NCI-H524 treated with DMSO at 0.1 percent for 48 hours (cell line): ENCODE measurements at places on chromosomes 5 and 9.

GRCh38 chr5:219991-220390 is 1.9 kb downstream of the SDHA start:
- no peak for DNase-seq

DNA sequence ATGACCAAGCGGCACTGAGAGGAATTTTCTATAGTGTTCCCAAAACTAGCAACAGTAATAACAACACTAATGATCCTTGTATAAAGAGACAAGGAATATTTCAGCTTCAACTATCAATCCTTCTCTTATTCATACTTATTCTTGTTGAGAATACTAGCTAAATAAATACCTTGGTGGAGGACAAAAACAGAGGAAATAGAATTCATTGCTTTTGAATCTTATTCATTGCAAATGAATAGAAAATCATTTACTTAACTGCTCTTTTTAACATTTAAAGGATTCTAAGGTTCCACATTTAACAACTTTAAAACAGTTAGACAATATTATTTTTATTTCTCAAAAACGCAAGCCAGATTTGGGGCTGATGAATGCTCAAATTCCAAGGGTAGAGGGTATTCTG is 22.4 kb downstream of the SKIC3 start:
- no peak for DNase-seq

GRCh38 chr5:492314-492893 is 31.8 kb downstream of the SLC9A3 start:
- DNase-seq: no peak

DNA sequence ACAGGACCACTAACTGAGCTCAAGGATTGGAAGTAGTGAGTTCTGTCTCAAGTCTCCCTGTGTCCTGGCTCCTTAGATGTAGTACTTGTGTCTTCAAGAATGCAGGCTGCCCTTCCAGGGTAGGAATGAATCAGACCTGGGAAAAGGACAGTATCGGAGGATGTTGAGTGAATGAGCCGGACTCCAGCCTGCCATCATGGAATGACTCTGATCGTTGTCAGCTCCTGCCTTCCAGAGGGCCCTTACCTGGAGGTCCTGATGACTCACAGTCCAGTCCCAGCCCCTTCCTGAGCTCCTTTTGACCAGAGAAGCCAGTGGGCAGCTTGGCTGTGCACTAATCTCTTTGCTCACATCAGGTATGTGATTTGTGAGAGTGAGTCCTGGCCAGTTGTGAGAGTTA is 161.1 kb downstream of the TRPM6 start:
- no peak for DNase-seq

DNA sequence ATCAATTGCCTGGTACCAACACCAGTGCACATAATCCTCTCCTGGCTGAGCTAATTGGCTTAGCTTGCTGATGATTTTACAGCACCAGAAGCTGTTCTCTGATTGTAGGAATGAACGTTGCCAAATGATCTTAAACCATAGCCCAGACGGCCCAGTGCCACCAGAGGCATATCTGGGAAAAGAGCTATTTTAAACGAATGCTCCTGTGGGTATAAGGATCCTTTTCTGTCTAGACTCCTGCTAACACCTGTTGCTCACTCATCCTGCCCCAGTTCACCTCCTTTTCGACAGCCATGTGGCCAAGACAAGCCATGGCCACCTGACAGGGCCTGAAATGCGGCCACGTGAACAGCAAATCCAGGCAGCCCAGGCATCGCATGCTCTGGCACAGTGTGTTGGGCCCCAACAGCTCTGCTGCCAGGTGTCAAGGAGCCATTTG is 289.9 kb upstream of the SLC30A5 start:
- peak; percentile 17 for DNase-seq

- no peak for DNase-seq
These were observed 115.2 kb downstream of the TMC1 start for GRCh38 chr9:72636621-72637020.

- peak; percentile 56 for DNase-seq
These were observed at the start of gene NR2F1 for GRCh38 chr5:93582677-93583438. Gene NR2F1, plus strand, starts transcription at chr5:93583222. Its CDS starts 1,802 bp downstream, at chr5:93585024.

DNA sequence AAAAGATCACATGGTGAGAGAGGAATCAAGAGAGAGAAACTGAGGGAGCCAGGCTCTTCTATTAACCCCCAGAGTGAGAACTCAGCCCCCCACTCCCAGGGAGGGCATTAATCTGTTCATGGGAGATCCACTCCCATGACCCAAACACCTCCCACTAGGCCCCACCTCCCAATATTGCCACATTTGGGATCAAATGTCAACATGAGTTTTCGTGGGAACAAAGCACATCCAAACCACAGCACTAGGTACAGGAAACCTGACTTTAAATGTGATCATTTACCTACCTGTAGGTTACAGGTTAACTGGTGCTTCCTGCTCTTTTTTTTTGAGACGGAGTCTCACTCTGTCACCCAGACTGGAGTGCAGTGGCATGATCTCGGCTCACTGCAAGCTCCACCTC is 16.9 kb downstream of the NNT start:
- no peak for DNase-seq

GRCh38 chr9:114769624-114770023 is 36.2 kb downstream of the TNFSF15 start:
- DNase-seq: no peak

DNA sequence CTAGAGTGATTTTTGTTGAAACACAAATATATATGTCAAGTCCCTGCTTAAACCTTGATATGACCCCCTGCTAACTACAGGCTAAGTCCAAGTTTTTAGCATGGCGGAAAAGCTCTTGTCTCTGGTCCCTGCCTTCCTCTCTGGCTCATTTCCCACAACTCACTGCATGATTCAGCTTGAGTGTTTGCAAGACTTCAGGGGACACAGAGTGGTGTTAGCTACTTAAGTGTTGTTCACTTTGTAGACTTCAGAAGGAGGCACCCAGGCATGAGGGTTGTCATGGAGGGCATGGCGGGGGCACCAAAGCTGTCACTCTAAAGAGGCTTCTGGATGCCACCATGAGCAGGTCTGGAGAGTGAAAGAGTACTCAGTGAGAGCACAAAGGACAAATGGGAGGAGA is 362.4 kb upstream of the ACTBL2 start:
- no peak for DNase-seq

- no peak for DNase-seq
These were observed 79.4 kb downstream of the SLC1A3 start for GRCh38 chr5:36685631-36686288.

GRCh38 chr5:74420947-74421346 is 219.6 kb downstream of the ENC1 start:
- DNase-seq: no peak

DNA sequence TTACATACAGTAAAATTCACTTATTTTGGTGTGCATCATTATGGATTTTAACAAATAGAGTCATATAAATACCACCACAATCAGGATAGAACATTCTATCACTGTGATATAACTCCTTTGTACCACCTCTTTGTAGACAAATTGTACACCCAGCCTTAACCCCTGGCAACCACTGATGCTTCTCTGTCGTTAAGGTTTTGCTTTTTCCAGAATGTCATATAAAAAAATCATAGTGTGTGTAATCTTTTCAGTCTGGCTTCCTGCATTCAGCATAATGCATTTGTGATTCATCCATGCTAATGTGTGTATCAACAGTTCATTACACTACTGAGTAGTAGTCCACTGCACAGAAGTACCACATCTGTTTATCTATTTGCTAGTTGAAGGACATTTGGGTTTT is 81.2 kb downstream of the ARSB start:
- no peak for DNase-seq

GRCh38 chr9:89756891-89757537 is 152.2 kb downstream of the GADD45G start:
- no peak for DNase-seq

DNA sequence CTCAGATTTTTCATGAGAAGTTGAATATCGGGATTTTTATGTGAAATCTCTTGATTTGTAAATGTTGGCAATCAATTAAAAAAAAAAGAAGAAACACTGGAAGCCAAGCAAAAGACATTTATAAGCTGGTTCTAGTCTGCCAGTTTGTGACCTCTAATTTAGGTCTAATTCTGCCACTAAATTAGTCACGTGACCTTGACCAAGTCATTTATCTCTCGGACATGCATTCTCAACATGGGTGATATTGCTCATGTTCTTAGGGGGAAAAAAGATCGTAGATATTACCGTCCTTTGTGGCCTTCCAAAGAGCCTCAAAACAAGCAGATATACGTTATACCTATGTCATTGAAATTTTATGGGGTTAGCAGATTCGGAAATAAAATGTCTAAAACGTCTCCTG is 52.9 kb upstream of the PTPDC1 start:
- DNase-seq: no peak

DNA sequence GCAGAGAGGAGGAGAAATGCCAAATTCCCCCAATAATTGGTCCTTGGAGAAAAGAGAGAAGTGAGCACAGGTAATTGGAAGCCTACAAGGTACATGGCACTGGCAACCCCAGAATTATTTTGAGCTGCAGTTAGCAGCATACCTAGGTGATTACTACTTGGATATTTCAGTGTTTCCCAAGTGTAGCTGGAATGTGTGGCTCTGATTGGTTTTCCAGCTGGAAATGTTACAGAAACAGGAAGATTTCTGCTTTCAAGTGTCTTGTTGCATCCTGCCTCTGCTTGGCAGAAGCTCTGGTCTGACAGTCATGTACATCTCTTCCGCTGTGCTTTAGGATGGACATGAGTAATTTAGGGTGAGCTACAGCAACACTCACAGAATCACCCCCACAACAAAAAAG is 262.1 kb downstream of the ENC1 start:
- DNase-seq: no peak

GRCh38 chr9:96467784-96468183 is 17.8 kb downstream of the HABP4 start:
- DNase-seq: no peak

GRCh38 chr5:32051796-32052195 is 122.3 kb downstream of the GOLPH3 start:
- no peak for DNase-seq

DNA sequence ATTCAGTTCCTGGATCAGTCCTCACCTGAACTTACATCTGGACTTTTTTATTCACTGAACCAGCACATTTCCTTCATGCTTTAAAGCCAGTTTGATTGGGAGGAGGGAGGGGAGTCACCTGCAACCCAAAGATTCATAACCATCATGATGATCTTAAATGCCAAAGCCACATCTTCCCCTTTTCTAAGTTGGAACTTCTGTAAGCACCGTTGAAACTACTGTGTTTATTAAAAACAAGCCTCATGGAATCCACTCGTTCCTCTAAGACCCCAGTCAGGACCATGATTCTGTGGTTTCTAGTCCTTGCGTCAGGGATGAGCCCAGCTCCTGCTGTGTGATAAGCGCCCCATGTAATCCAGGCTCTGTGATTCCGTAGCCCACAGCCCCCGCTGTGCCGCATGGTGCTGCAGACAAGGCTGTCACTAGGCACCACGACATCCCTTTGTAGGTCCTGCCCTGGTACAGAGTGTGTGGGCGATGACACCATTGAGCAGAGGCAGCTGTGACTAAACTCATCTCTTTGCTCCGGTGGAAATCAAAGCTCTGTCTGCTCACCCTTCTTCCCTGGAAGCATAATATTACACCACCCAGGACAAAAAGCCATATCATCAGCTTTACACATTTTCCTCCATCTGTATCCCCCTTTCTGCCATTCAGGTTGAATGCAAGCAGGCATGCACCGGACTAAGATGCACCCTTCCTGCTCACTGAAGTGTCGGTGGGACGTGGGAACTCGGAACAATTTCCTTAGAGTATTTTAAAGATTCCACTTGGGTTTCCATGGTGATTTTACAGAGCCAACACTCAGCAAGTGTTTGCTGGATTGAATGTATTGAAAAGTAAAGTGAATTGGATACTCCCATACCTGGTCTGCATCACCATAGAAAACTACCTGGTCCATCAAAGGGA is 132.0 kb upstream of the FSTL4 start:
- DNase-seq: no peak

- DNase-seq: no peak
These were observed 43.5 kb upstream of the ANKDD1B start for GRCh38 chr5:75567710-75568109.

DNA sequence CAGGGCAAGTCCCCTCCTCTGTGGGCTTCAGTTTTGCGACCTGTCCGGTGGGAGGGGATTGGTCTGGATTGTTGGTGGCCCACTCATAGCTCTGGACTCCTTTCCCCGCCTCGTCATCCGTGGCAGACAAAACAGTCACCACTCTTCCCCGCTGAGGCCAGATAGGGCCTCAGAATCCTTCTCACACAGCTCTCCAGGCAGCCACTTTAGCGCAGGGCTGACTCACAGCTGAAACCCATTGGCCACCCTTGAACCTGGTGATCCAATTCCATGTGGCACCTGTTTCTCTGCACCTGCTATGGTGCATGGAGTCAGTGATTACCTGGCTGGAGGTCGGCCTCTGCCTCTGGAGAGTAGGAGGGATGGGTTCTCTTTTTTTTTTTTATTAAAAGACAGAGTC is 15.8 kb upstream of the CACFD1 start:
- no peak for DNase-seq

GRCh38 chr5:176507911-176508310 is 29.3 kb downstream of the RNF44 start:
- no peak for DNase-seq

DNA sequence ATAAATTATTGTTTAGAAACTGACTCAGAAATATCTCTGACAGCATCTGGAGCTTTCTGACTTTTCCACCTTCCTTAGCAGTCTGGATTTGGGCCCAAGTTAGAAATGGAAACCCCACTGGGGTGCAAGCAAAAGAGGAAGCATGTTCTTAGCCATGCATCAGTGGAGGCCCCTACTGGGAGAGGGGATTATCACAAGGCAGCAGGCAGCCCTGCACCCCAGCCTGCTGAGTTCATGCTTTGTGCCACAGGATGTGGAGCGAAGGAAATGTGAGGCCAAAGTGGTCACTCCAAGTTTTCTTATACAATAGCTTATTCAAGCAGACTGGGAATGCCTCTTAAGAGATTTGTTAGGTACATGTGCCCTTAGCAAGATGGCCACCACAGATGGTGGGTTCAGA is 146.5 kb upstream of the TLX3 start:
- no peak for DNase-seq

- no peak for DNase-seq
These were observed 84.9 kb upstream of the PTGER4 start for GRCh38 chr5:40594811-40595210.

DNA sequence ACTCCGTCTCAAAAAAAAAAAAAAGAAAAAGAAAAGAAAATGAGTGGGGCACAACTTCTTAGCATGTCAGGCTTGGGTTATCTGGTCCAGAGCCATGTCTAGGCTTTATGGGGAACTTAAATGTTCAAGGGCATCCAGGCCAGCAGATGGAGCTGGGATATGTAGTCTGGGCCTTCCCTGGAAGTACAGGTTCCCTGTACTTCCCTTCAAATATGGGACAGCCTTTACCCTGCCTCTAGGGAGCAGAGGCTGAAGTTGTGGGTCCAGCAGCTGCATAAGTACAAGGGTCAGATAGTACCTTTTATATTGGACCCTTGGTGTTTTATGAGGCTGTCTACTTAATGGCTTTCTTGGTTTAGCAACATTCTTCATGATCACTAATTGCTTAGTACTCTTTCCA is 42.1 kb downstream of the FAF2 start:
- DNase-seq: no peak
